ENCODE measurements at places on chromosomes 7 and 10.
A peak's percentile ranks its signal among the peaks of the same experiment; 100 is the strongest.

- no peak for DNase-seq
Observed at GRCh38 chr10:18620856-18621255, 30.5 kb downstream of the NSUN6 start.

DNA sequence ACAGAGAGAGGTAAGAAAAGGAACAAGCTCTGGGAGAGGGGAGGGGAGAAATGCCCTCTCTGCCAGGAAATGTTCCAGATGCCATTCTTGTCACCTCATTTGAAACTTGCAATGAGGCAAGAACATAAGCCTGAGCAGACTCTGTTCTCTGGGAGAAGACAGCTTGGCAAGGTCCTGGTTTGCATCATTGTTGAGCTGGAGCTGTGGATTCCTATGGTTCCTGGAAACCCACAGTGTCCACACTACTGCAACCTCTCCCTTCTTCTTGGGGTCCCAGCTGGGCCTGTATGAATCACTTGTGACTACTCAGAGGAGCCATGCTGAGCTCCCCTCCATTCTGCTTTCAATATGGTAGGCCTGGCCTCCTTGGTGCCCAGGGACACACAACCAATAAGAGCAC is 60.8 kb upstream of the HECTD2 start:
- DNase-seq, result peak; percentile 48

GRCh38 chr10:28925121-28925663 is 247.9 kb downstream of the BAMBI start:
- DNase-seq, result no peak

GRCh38 chr7:74288034-74288881 is 949 bp upstream of the CLIP2 start:
- no peak for DNase-seq

DNA sequence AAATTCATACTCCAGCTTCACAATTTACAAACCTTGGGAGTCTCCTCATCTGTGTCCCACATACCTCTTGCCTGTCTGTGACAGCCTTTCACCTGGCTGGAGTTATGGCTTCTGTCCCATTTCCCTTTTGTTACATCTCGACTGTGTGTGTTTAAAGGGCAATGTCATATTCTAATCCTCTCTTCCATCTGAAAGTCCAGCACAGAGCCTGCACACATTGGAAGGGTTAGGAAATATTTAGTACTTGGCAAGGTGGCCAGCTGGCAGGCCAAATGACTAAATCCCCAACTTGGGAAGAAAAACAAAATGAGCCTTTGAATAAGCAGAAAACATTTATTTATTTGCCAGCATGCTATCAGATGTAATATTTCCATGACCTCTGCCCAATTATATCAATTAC is 120.1 kb upstream of the STK17A start:
- DNase-seq, result no peak

Data from AG09319 (cell line).